CD4-positive, alpha-beta T cell (primary cell): ENCODE measurements at places on chromosomes 5 and 9.
A peak's percentile ranks its signal among the peaks of the same experiment; 100 is the strongest.

GRCh38 chr9:87573841-87574342 is 76.2 kb downstream of the DAPK1 start:
- no peak for DNase-seq

DNA sequence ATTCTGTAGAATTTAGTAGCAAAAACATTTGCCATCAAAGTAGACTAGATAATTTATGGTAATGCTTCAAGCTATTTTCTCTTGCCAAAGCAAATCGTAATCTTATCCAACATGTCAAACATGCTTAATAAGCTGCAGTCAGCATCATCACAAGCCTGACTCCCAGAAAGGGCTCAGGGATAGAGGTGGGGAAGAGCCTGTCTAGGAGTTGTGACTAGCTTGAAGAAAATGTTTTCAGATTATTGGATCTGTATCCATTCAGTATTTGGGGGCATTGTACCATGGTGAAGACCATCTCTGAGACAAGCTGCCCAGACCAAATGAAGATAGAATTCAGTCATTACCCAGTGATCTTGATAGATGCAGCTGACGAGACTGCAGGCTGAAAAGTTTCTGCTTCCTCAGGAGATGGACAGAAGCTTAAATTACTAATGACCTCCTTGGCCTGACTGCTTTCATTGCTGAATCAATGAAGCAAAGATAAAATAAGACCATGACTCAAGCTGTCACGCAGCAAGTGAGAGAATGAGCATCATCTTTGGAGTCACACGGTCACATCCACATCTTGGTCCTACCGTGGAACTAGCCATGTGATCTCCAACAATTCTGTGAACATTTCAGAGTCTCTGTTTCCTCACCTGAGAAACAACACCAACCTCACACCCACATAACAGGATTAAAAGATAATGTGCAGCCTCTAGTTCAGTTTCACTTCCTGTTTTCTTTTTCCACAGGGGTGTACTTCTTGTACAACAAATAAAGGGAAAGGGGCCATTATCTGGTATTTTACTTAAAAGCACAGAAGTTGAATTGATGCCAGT is 9.4 kb downstream of the ERAP2 start:
- DNase-seq, result peak; percentile 90

DNA sequence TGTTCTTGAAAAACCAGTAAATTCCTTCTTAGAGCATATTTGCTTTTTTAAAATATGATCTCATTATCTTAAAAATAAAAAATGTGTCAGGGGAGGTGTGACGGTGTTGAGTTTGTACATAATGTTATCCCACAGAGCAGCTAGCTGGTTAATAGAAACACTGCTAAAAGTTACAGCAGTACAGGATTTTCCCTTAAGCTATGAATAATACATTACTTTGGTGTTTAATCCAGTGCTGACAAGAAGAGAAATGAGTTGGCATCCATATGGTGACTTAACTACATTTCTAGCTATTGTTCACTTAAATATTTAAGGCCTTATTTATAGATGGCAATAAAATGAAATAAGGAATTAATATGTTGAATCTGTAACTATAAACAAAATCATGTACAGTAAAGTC is 883.1 kb downstream of the CDH18 start:
- DNase-seq, result no peak

- DNase-seq, result no peak
Observed at GRCh38 chr9:98930792-98931191, 12.9 kb upstream of the COL15A1 start.
